Stimulated activated CD8-positive, alpha-beta memory T cell treated with anti-CD3 and anti-CD28 coated beads, Interleukin-2, amount 100 ng/mL, for 48 hours (primary cell): ENCODE measurements at places on chromosomes 7 and 10.

DNA sequence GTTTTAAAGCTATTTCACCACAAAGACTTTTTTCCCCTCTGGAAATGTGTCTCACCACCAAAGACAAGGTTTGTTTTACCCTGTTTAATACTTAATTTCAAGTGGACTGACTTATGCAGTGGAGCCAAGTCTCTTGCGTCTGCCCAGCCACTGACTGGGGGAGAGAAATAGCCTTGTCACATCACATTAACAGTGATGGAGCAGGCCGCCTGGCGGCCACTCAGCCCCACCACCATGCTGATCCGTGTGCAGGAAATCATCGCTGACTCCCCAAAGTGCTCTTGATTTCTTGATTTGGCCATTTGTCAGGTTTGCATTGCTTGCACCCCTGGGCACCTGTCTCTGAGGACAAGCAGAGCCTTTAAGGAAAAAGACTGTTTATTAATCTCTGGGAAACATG, 334.1 kb downstream of the GLRX3 start:
- no peak for DNase-seq

DNA sequence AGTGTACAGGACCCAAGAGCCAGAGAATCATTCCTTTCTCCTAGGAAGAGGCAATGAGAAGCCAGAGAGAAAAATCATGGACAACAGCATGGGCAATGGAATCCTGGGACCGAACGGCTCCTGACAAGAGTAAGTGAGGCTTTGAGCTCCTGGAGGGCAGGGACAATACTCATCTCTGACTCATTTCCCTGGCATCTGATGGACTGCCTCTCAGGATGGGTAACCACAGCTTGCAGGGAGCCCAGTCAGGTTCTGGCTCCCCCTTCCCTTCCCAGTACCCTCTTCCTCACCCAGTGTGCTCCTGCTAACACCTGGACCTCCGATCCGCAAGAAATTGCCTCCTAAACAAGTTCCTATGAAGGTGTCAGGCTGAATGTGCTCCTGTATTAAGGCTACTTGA, 51.2 kb upstream of the SORCS3 start:
- no peak for DNase-seq

GRCh38 chr7:55250313-55250712, 114.8 kb upstream of the LANCL2 start:
- no peak for DNase-seq

DNA sequence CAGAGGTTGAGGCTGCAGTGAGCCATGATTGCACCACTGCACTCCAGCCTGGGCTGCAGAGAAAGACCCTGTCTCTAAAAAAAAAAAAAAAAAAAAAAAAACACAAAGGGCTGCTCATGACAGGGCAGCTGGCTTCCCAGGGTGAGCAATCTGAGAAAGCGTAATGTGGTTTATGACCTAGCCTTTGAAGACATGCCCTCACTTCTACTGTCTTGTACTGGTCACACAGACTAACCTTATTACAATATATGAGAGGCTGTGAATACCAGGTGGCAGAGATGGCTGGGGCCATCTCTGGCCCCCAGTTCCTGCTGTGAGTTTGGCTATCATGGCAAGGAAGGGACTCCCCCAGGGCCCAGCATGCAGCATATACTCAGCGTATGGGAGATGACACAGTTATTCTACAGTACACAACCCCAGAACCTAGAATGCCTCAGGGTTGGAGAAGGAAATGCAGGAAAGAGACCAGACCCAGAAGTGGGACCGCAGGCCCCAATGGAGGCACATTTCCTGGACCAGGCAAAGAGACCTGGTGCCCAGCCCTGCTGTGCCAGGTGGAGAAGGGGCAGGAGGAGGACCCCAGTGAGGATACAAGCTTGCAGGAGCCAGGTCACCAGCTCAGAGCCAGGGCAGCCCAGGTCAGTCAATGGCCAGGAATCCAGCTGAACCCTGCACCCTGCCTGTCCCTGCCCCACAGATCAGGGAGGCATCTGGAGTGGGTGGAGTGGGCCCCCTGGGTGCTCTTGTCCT, 26.3 kb downstream of the NPTX2 start:
- DNase-seq = no peak

DNA sequence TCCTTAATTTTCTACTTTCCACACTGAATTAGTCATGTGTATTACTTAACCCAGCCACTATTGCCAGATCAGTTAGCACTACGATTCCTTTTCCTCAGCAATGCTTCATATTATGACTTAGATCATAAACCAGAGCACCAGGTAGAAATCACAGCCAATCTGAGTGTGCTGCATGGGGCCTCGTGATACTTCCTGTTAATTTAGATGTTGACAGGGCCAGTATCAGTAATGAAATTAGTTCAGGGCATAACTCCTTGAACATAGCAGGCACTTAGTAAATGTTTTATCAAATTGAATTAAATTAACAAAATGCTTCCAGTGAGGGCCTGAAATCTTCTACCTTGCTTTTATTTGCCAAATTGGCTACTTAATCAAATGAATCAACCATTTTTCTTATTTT, 169.3 kb upstream of the LRGUK start:
- no peak for DNase-seq

- DNase-seq = no peak
These were observed 489.2 kb downstream of the ZNF33B start for GRCh38 chr10:42149027-42149700.

DNA sequence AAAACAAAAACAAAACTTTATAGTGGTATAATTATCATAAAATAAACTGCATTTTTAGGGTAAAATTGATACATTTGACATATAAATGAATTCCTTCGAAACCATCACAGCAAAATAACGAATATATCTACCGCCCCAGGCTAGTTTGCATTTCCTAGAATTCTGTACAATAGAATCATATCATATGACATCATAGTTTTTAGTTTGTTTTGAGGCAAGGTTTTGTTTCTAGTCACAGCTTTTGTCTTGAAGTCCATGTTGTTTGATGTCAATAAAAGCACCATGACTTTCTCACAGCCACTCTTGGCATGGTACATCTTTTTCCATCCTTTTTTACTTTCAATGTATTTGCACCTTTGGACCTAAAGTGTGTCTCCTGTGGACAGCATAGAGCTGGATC, 102.9 kb downstream of the FOXL3 start:
- DNase-seq = no peak

DNA sequence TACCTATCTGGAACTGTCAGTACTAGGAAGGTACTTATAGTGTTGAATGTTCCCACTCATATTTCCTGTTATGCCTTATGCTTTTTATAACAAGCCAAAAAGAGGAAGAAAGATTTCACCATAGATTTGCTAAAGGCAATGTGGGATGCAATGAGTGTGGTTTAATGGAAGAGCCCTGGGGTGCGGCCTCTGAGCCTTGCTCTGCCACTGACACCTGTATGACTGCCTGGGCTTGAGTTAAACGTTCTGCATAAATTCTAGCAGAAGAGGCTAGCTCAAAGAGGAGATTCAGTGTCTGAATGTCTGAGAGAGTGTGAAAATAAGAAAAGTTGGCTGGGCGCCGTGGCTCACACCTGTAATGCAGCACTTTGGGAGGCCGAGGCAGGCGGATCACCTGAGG, 143.8 kb downstream of the TPST1 start:
- no peak for DNase-seq

GRCh38 chr10:73898730-73899410, 12.1 kb upstream of the PLAU start:
- no peak for DNase-seq
